ENCODE measurements at places on chromosomes 7 and 10. TPM values are rescaled to one million over a fixed set of nuclear protein-coding genes. Genes with fewer than 3 reads are reported as not detected.
A peak's percentile ranks its signal among the peaks of the same experiment; 100 is the strongest.

DNA sequence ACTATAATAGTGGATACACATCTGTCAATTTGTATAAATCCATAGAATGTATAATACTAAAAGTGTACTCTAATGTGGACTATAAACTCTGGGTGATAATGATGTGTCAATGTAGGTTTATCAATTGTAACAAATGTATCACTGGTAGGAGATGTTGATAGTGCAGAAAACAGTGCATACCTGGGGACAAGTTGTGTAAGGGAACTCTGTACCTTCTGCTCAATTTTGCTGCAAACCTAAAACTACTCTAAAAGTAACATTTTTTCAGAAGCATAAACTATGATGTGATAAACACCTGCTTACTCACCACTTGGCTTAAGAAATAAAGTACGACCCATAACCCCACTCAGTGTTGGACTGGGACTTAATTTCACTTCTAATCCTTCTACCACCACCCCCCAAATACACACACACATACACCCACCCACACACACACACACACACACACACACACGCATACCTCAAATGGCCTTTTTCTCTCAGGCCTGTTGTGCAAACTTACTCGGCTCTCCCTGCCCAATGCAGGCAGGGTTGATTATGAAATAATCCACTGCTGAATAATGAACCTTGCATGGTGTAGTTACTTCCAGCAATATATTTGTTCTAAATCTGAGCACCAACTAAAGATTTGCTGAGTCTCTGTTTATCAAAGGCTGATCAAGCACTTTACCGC, 154.1 kb upstream of the KMT2E start:
- H3K4me1 ChIP-seq, result no peaks in the 10 kb centered on the region
- no peaks in the 10 kb centered on the region for H3K27me3 ChIP-seq
- H3K36me3 ChIP-seq, result no peaks in the 10 kb centered on the region
- no peak overlapping the region for H3K4me3 ChIP-seq

Gene PPP1R3A
- not detected for polyA plus RNA-seq

- peak overlapping the region; percentile 55 for H3K27ac ChIP-seq
- no peak overlapping the region for H3K4me3 ChIP-seq
- H3K4me1 ChIP-seq, result peaks cover 25% of the 10 kb centered on the region
Measured at GRCh38 chr10:97463363-97464132, 17.6 kb downstream of the ZDHHC16 start.

- DNase-seq, result no peak
- H3K27me3 ChIP-seq, result no peaks in the 10 kb centered on the region
- no peak overlapping the region for H3K4me3 ChIP-seq
- H3K27ac ChIP-seq, result no peak overlapping the region
- H3K36me3 ChIP-seq, result no peaks in the 10 kb centered on the region
- H3K4me1 ChIP-seq, result no peaks in the 10 kb centered on the region
Measured at GRCh38 chr7:78225534-78225933, 427.0 kb downstream of the PHTF2 start.

Gene PARD3
- polyA plus RNA-seq, result 40.9 TPM

Gene PCLO
- polyA plus RNA-seq, result 0.10 TPM

DNA sequence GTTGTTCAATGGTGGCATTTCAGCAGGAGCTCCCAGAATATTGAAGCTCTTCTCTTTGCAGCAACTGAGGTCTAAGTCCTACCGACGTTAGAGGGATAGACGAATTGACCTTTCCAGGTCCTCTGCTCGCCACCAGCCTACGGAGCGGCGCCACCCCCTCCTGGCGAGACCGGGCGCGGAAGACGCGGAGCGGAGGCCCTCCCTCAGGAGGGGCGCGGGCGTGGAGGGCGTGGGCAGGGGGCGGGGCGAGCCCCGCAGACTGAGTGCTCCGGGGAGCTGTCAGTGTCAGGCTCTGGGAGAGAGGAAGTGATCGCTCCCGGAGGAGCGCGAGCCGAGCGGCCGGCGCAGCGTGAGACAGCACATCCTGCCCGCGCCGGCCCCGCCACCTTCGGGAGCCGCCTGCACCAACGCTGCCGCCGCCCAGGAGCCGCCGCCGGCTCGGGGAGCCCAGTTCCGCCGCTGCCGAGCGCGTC, at the start of gene DYNC1I1:
TSS of gene DYNC1I1 (plus strand) at position 257 of the 473 bp plus-strand sequence. CDS start 32,176 bp downstream, outside the sequence.
- H3K27ac ChIP-seq, result no peak within 1 kb of the TSS
- H3K4me1 ChIP-seq, result 0 out of 2 replicates have a peak, but pooled peaks cover 5% of the 10 kb centered on the region
- peaks cover 16% of the 10 kb centered on the region for H3K27me3 ChIP-seq
- H3K36me3 ChIP-seq, result no peaks in the 10 kb centered on the region
- DNase-seq, result peak; percentile 21

GRCh38 chr7:26284995-26285632, 6.5 kb upstream of the SNX10 start:
- no peak overlapping the region for H3K27ac ChIP-seq
- no peak overlapping the region for H3K4me3 ChIP-seq
- no peaks in the 10 kb centered on the region for H3K27me3 ChIP-seq
- peak; percentile 46 for DNase-seq
- H3K36me3 ChIP-seq, result no peaks in the 10 kb centered on the region

- no peak for DNase-seq
- no peaks in the 10 kb centered on the region for H3K27me3 ChIP-seq
- H3K27ac ChIP-seq, result no peak overlapping the region
- H3K4me1 ChIP-seq, result peaks cover 17% of the 10 kb centered on the region
- H3K36me3 ChIP-seq, result no peaks in the 10 kb centered on the region
Measured at GRCh38 chr7:86950360-86950759, 109.1 kb downstream of the ELAPOR2 start.

DNA sequence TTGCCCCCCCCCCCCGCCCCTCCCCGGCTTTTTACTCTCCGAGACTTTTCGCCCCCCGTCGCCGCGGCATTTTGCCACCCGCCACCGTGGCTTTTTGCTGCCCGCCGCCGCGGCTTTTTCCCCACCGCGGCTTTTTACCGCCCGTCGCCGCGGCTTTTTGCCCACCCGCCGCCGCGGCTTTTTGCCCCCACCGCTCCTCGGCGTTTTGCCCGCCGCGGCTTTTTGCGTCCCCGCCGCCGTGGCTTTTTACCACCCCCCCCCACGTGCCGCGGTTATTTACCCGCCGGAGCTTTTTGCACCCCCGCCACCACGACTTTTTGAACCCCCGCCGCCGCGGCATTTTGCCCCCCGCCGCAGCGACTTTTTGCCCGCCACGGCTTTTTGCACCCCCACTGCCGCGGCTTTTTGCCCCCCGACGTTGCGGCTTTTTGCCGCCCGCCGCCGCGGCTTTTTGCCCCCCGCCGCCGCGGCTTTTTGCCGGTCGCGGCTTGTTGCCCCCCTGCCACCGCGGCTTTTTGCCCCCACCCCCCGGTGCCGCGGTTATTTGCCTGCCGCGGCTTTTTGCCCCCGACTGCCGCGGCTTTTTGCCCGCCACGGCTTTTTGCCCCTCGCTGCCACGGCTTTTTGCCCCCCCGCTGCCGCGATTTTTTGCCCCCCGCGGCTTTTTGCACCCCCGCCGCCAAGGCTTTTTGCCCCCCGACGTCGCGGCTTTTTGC, 461.1 kb downstream of the ZNF33B start:
- no peaks in the 10 kb centered on the region for H3K27me3 ChIP-seq
- no peak overlapping the region for H3K27ac ChIP-seq
- no peaks in the 10 kb centered on the region for H3K36me3 ChIP-seq
- peak overlapping the region; percentile 31 for H3K4me3 ChIP-seq
- no peak for DNase-seq

DNA sequence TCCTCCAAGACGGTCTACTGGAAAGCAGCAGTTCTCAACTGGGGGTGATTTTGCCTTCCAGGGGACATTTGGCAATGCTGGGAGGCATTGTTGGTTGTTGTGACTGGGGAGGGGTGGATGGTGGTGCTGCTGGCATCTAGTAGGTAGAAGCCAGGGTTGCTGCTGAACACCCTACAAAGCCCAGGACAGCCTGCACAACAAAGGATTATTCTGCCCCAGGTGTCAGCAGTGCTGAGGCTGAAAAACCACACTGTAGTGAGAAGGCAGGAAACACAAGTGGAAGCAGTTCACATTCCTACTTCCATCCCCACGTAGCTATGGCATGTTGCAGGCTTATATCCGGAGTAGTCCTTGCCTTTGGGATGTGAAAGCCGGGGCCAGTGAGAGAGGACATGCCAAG, 86.9 kb downstream of the AOAH start:
- no peaks in the 10 kb centered on the region for H3K4me1 ChIP-seq
- H3K27ac ChIP-seq, result no peak overlapping the region
- no peaks in the 10 kb centered on the region for H3K36me3 ChIP-seq
- H3K4me3 ChIP-seq, result no peak overlapping the region
- DNase-seq, result no peak
- H3K27me3 ChIP-seq, result no peaks in the 10 kb centered on the region

GRCh38 chr10:104680467-104681401, 39.6 kb downstream of the SORCS3 start:
- no peak overlapping the region for H3K4me3 ChIP-seq
- no peaks in the 10 kb centered on the region for H3K36me3 ChIP-seq
- peaks cover 6% of the 10 kb centered on the region for H3K27me3 ChIP-seq
- no peaks in the 10 kb centered on the region for H3K4me1 ChIP-seq
- DNase-seq, result no peak

DNA sequence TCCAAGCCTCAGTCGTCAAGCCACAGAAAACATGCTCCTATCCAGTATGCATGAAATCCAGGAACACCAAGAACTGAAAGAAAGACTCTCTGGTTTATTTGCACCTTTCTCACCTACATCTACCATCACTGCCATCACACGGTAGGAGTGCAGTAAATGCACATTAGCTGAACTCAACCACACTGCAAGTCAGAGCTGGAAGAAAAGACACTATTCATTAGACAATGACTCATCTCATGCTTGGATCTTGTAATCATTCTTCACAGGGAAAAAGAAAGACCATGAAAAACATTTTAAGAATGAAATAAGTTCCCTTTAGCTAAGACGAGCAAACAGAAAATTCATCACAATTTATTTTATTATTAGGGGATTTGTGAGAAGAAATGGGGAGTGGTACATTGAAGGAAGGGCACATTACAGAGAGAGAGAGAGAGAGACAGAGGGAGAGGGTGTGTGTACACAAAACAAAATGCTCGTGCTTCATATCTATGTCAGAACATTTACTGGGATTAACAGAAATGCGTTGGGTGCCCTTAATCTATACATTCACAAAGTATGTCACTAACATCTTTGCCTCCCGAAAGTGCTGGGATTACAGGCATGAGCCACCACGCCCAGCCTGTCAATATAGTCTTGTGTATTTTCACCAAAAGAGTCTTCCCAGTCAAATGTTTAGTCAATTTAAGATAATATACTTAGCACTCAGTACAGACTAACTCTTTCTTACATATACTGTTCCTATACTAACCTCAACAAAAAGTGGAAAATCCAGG, 324.9 kb downstream of the PARD3 start:
- no peaks in the 10 kb centered on the region for H3K36me3 ChIP-seq
- no peak overlapping the region for H3K27ac ChIP-seq
- H3K4me3 ChIP-seq, result no peak overlapping the region
- H3K27me3 ChIP-seq, result no peaks in the 10 kb centered on the region
- no peak for DNase-seq

Gene EIF3B
- polyA plus RNA-seq, result 91.2 TPM
